ENCODE measurements at places on chromosomes 12 and 14.

DNA sequence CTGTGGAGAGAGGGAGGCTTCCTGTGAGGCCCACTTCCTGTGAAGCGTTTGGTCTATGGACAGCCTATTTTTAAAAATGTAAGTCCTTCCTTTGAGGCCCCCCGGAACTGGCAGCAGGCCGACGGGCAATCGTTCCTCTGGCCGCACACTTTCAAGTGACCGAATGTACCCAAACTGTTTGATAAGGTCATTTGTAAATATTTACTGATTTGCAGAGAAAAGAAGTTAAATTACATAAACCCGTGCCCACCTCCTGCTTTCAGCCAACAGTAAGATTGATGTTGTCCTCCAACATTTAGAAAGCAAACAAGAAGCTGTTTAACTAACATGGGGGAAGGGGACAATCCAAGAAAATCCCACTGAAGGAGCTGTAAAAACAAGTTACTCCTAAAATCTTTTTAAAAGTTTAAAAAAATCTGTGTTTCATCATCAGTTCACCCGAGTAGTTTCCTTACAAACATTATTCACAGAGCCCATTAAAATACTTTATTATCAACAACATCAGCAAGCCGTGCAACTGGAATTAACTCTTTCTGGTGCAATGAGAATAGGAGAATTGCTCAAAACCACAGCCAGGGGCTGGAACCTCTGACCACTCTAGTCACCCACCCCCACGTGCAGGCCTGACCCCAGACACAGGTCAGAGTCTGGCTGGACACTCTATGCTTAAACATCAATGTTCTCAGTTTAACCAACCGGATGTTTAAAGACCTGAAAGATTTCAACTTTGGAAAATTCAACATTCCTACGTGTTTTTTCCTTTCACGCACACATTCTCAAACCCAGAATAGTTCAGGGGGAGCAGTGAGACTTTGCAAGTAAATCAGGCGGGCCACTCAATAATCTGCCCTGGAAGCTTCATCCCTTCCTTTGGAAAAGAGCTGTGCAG is 65.3 kb downstream of the FOXN3 start:
- H3K4me1 ChIP-seq = peaks cover 32% of the 10 kb centered on the region
- peak overlapping the region; percentile 94 for H3K27ac ChIP-seq
- peaks cover 39% of the 10 kb centered on the region for H3K36me3 ChIP-seq
- no peak overlapping the region for H3K4me3 ChIP-seq

- no peak overlapping the region for H3K4me3 ChIP-seq
- no peaks in the 10 kb centered on the region for H3K4me1 ChIP-seq
- H3K27me3 ChIP-seq = no peaks in the 10 kb centered on the region
- H3K36me3 ChIP-seq = no peaks in the 10 kb centered on the region
Measured at GRCh38 chr12:130949806-130950205, 3.9 kb upstream of the ADGRD1 start.

DNA sequence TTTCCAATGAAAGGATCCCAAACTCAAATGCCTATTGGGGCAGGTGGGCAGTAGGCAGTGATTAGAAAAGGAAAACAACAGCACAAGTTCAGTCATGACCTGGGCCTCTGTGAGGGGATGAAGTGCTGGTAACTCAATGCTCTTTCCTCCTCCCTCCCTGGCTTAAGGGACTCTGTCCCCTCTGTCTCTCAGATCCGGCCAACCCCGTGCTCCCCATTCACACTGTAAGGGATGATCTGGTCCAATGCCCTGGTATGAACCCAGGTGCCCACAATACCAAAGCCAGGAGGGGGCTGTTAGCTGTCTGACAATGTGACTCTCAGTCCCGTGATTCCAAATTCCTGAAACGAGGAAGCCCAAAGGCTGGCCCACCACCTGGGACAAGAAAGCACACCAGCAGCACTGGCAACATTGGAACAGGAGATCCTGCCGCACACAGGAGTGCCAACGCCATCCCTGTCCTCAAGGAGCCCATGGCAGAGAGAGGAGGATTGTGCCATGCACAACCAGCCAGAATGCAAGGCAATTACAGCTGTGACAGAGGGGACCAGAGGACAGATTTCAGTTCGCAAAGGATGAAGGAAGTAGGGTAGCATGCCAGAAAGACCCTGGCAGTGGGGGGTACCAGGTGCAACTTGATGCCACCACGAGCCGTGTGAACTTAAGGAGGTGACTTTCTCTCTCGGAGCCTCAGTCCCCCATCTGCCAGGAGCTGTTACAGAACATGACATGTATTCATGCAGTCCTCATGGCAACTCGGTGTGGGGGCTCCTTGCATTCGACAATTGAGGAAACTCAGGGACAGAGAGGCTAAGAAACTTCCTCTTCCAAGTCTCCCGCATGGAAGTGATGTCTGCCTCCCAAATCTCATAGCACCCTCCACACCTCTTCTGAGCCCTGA is 37.6 kb downstream of the SERPINA3 start:
- H3K4me1 ChIP-seq = no peaks in the 10 kb centered on the region
- H3K36me3 ChIP-seq = no peaks in the 10 kb centered on the region
- no peak overlapping the region for H3K27ac ChIP-seq
- no peaks in the 10 kb centered on the region for H3K27me3 ChIP-seq
- H3K4me3 ChIP-seq = no peak overlapping the region

DNA sequence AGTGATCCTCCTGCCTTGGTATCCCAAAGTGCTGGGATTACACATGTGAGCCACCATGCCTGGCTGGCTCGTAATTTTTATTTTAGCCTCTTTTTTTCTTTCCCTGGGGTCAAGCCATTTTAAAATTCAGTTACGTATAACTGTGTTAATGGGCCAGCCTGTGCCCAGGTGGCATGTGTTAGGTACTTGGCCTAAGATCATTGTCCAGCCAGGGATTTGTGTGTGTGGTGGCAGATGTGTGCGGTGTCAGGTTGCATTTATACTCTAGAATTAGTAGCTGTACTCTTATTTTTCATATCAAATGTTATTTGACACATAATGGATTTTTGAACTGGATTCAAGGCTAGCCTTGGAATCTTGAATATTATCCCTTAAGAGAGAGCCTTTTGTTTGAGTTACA is 69.3 kb downstream of the FBXO34 start:
- no peak for DNase-seq
- no peaks in the 10 kb centered on the region for H3K4me1 ChIP-seq
- no peak overlapping the region for H3K4me3 ChIP-seq
- no peaks in the 10 kb centered on the region for H3K36me3 ChIP-seq
- no peaks in the 10 kb centered on the region for H3K27me3 ChIP-seq

DNA sequence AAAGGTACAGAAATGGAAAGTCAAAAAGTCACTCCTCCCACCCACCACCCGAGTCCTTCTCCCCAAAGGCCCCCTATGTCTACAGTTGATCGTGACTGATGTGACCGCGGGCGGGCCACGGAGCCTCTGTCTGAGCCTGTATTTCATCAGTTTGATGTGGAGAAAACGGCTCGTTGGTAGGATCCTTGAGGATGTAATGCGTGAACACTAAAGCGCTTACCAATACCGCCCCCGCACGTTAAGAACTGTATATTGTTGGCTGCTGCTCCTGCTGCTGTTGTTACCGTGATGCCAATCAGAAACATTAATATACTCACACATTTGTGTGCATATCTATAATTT is 24.6 kb upstream of the UBC start:
- peak; percentile 70 for DNase-seq
- peak overlapping the region; percentile 15 for H3K4me3 ChIP-seq
- H3K36me3 ChIP-seq = peaks cover 4% of the 10 kb centered on the region
- peaks cover 46% of the 10 kb centered on the region for H3K4me1 ChIP-seq

- H3K4me1 ChIP-seq = no peaks in the 10 kb centered on the region
- no peak overlapping the region for H3K4me3 ChIP-seq
- no peak overlapping the region for H3K27ac ChIP-seq
- no peaks in the 10 kb centered on the region for H3K36me3 ChIP-seq
- DNase-seq = no peak
- H3K27me3 ChIP-seq = no peaks in the 10 kb centered on the region
Measured at GRCh38 chr12:58873496-58873895, 46.8 kb downstream of the LRIG3 start.

- H3K4me3 ChIP-seq = no peak overlapping the region
- H3K36me3 ChIP-seq = no peaks in the 10 kb centered on the region
- no peak overlapping the region for H3K27ac ChIP-seq
- no peak for DNase-seq
- H3K4me1 ChIP-seq = no peaks in the 10 kb centered on the region
- H3K27me3 ChIP-seq = no peaks in the 10 kb centered on the region
Measured at GRCh38 chr12:115542656-115543055, 734.8 kb downstream of the MED13L start.

- H3K27me3 ChIP-seq = no peaks in the 10 kb centered on the region
- H3K4me1 ChIP-seq = peaks cover 22% of the 10 kb centered on the region
- H3K27ac ChIP-seq = peak overlapping the region; percentile 60
- no peaks in the 10 kb centered on the region for H3K36me3 ChIP-seq
- no peak overlapping the region for H3K4me3 ChIP-seq
Measured at GRCh38 chr12:64528616-64529015, 76.7 kb downstream of the TBK1 start.

DNA sequence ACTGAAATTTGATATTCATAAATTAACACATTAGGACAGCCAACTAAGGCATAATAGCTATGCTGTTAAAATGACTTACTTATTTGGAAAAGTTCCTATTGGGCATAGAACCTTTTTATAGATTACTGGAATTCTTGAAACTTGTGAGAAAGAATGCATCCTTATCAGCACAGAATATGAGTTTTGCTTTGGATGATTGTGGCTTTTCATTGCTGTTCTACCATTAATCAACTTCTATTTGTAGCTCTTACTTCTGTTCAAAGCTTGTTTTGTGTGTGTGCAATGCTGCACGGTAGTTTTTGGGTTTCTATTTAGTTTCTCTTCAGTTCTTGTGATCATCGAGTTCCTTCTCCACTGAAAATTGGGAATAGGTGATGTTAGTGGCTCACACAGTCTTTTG is 152.4 kb upstream of the PELI2 start:
- H3K4me1 ChIP-seq = no peaks in the 10 kb centered on the region
- no peaks in the 10 kb centered on the region for H3K27me3 ChIP-seq
- no peak overlapping the region for H3K27ac ChIP-seq
- H3K36me3 ChIP-seq = no peaks in the 10 kb centered on the region
- DNase-seq = no peak
- H3K4me3 ChIP-seq = no peak overlapping the region

DNA sequence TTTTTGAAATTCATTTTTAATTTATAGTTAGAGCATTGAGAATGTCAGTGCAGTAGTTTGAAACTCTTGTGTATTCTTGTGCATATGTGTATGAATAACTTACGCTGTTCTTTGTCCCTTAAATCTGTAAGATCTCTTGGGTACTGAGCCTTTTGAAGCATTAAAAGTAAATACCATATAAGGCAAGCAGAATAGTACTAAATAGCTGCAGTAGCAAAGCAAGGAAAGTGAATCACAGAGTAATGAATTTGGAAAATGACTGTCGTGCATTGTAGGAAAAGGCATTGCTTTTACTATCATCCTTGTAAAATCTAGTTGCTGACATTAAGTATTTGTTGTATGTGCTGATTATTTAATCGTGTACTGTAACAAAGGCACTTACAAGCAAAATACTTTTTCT is 12.1 kb downstream of the CNOT2 start:
- DNase-seq = no peak
- H3K27me3 ChIP-seq = no peaks in the 10 kb centered on the region
- H3K4me1 ChIP-seq = no peaks in the 10 kb centered on the region
- H3K36me3 ChIP-seq = no peaks in the 10 kb centered on the region
- no peak overlapping the region for H3K4me3 ChIP-seq

- peaks cover 80% of the 10 kb centered on the region for H3K36me3 ChIP-seq
- peak; percentile 73 for DNase-seq
- peaks cover 6% of the 10 kb centered on the region for H3K4me1 ChIP-seq
- no peak overlapping the region for H3K4me3 ChIP-seq
- H3K27me3 ChIP-seq = no peaks in the 10 kb centered on the region
Measured at GRCh38 chr12:104632724-104633201, 176.0 kb downstream of the CHST11 start.

DNA sequence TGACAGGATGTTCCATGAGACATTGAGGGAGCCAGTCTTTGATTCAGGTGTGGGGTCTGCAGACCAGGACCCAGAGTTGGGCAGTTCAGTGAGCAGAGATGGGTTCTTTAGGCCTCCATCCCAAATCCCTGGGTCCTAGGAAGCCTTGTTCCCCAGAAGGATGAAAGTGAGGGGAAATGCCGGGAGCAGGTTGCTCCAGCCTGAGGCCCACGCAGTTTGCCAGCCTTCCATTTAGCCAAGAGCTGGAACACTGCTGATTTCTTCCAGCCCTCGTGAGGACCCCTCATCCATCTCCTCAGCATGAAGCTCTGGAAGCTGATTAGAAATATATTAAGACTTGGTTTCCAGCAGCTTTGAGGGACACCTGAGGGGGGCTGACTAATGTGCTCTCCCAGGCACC is 12.1 kb downstream of the C14orf132 start:
- H3K4me1 ChIP-seq = no peaks in the 10 kb centered on the region
- H3K4me3 ChIP-seq = no peak overlapping the region
- no peaks in the 10 kb centered on the region for H3K36me3 ChIP-seq
- H3K27ac ChIP-seq = no peak overlapping the region
- H3K27me3 ChIP-seq = peaks cover 10% of the 10 kb centered on the region
- DNase-seq = no peak

DNA sequence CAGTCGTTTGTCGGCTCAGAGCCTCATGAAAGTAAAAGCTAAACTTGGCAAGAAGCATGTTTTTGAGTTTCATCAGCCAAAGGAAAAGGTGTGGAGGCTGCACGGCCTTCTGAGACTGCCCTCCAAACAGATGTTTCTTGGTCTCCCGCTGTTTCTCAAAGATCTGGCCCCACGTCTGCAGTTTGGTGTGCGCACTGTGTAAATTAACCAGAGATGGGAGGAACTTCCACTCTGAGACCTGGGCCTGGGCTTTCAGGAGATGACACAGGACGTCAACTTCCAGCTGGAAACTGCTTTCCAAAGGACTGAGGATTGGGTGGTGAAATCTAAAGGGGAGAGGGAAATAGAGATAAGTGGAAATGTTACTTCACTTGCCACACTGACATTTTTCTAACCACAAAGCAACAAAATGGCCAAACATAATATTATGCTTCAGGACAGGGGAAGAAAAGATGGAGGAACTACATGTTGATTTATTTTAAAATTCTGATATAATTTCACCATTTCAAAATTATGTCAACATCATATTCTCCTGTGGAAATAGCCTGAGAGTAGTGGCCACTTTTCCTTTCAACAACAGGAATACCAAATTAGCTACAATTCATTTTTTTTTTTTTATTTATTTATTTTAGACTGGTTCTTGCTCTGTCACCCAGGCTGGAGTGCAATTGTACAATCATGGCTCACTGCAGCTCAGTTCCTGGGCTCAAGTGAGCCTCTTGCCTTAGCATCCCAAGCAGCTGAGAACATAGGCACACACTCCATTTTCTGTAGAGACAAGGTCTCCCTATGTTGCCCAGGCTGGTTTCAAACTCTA is 27.6 kb downstream of the KICS2 start:
- H3K4me3 ChIP-seq = no peak overlapping the region
- H3K27ac ChIP-seq = no peak overlapping the region
- no peaks in the 10 kb centered on the region for H3K4me1 ChIP-seq
- peaks cover 29% of the 10 kb centered on the region for H3K36me3 ChIP-seq

Data from DND-41 (cell line).